ENCODE measurements at places on chromosomes 6 and 20.

GRCh38 chr6:971981-972640 lies 279.2 kb upstream of the EXOC2 start:
- no peak for DNase-seq

DNA sequence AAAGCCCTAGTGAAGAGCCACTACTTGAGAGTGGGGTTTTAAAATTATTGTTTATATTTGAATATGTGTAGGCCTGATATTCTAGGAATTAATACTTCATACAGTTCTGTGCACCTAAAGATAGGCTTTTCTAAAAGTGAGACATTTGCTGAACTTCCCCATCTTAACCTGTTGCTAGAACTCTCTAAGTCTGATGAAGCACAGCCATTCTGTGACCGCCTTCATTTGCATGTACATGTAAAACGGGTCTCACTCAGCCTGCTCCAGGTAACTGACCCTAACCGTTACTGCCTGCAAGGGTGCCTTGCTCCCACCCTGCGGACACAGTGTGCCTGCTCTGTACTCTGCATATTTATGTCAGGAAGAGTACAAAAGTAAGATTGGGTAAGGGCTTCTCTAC lies 44.3 kb upstream of the IRF4 start:
- no peak for DNase-seq

GRCh38 chr6:113586413-113587077 lies 270.6 kb upstream of the MARCKS start:
- DNase-seq = no peak

GRCh38 chr6:25157842-25158241 lies 121.3 kb upstream of the CARMIL1 start:
- DNase-seq = no peak

DNA sequence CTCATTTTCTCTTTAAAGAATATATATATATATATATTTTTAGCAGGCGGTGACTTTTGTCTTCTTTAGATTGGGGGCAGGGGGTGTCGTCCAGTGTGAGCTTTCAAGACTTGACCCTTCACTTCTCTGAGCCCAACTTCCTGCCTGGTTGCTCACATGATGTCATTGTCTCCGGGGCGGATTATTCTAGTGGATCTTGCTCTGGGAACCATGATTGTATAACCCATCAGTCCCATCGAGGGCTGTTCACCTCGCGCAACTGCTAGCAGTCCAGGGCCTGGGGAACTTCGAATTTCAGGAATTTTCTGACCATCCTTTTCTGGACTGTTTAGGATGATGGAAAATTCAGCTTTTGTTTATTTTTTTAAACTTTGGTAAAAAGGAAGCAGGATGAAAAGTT lies 1.0 kb downstream of the IGF2R start:
- DNase-seq = no peak

- no peak for DNase-seq
Observed at GRCh38 chr20:31956556-31957526, 5.0 kb upstream of the PDRG1 start.

DNA sequence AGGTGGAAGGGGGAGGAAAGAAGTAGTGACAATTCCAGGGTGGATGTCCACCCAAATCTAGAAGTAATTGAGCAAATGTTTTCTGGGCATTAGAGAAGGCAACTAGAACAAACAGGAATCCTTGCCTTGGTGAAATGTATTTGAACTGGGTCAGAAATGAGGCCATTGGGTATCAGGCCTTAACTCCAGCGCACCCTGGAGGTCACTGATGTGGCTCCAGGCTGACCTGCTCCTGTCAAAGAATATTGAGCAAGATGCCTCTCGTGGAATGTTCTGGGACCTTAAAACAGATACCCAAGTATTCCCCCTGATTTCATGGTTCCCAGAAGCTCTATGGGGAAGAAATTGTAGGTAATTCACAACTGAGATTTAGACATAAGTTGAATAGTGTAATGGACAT lies 6.9 kb downstream of the HLA-DPB1 start:
- no peak for DNase-seq

DNA sequence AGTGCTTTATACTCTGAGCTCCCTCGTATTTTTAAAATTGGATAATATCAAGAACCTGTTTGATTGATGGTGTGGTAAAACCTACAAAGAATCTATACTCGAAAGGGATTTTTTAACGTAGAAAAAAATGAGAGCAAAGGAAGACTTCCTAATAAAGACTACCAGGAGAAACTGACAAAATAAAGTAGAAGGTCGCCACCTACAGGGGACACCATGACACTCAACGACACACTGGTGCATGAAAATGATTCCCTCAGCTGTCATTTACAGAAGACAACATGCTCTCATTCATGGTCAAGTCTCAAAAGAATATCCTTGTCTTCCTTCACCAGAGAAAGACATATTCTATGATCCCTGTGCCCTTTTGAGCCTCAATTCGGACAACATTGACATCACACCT lies 10.1 kb upstream of the NHSL1 start:
- no peak for DNase-seq

DNA sequence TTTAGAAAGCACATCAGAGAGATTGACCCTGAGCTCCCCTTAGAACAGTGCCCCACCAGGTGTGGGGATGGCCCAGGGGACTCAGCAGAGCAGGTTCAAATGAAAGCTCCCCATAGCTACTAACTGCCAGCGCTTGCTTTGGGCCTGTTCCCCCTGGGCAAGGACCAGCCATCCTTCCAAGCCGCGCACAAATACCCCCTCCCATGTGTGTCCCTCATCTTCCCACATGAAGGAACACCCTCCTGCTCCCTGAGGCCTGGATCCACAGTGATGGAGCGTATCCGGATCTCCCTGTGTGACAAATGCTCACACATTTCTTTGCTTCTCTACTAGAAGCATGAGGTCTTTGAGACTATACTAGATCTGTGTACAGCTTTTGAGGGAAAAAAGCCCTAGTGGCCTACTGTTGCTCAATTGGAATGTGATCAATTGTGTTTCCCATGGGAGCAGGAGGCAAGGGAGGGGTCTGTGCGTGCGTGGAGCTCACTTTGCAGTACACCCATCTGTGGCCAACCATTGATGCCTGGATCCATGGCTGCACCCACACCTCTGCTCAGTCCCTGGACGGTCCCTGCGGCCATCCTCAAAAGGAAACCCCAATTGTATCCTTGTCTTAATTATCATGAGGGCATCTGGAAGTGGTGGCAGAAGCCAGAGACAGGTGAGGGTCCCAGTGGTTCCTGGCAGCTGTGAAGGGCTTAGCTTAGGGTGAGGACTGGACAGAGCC lies 1.4 kb upstream of the RAET1G start:
- DNase-seq = no peak

DNA sequence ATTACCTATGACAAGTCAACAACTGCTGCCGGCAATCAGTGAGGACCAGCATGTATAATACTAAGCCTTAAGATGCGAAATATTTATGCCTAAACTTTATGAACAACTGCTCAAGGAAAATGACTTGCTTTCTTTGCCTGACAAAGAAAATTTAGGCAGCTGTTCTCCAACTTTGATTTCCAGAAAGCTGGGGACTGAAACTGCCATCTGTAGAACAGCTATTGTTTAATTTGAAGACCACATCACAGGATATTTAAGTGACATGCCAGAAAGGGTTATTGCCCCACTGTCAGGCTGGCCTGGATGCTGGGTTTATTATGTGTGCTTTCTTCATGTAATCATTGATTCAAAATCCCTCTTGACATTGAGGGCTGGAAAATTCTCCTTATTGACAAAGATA lies 153.9 kb upstream of the ENPP5 start:
- no peak for DNase-seq

GRCh38 chr20:16129411-16129810 lies 443.8 kb downstream of the KIF16B start:
- no peak for DNase-seq

- DNase-seq = no peak
Observed at GRCh38 chr6:158353883-158354877, 41.9 kb downstream of the TULP4 start.

DNA sequence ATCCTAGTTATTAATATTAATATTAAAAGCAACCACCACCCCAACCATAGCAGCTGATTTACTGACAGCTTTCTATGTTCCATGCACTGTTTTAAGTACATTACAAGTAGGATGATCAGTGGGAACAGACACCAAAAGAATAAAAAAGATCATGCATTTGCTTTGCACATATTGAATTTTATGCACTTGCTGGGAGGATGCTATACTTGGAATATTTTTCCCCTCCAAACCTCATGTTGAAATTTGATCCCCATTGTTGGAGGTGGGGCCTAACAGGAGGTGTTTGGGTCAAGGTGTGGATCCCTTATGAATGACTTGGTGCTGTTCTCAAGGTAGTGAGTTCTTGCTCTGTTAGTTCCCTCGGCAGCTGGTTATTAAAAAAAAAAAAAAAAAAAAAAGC lies 178.9 kb upstream of the MYLIP start:
- DNase-seq = no peak

All from activated gamma-delta T cell (primary cell).